ENCODE measurements at places on chromosomes 16 and 17.

GRCh38 chr16:26456074-26456473, 610.7 kb upstream of the C16orf82 start:
- DNase-seq, result no peak

DNA sequence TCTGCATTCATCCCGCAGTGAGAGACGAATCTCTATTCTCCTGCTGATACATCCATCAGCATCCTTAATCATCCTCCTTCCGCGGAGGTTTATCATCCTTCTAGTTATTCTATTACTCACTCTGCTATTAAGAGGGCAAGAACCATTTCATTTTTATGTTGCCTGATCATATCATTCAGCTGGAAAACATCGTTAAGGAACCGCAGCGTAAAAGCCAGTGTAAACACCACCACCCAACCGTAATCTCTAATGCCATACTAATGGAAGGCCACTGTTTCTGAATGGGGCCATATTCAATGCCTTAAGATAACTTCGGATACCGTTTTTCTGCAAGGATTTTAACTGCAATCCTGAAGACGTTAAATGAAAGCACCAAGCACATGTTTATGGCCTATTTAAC, 36.7 kb upstream of the ERCC4 start:
- no peak for DNase-seq

- DNase-seq, result no peak
These were observed 30.2 kb downstream of the AATF start for GRCh38 chr17:36978810-36979564.

DNA sequence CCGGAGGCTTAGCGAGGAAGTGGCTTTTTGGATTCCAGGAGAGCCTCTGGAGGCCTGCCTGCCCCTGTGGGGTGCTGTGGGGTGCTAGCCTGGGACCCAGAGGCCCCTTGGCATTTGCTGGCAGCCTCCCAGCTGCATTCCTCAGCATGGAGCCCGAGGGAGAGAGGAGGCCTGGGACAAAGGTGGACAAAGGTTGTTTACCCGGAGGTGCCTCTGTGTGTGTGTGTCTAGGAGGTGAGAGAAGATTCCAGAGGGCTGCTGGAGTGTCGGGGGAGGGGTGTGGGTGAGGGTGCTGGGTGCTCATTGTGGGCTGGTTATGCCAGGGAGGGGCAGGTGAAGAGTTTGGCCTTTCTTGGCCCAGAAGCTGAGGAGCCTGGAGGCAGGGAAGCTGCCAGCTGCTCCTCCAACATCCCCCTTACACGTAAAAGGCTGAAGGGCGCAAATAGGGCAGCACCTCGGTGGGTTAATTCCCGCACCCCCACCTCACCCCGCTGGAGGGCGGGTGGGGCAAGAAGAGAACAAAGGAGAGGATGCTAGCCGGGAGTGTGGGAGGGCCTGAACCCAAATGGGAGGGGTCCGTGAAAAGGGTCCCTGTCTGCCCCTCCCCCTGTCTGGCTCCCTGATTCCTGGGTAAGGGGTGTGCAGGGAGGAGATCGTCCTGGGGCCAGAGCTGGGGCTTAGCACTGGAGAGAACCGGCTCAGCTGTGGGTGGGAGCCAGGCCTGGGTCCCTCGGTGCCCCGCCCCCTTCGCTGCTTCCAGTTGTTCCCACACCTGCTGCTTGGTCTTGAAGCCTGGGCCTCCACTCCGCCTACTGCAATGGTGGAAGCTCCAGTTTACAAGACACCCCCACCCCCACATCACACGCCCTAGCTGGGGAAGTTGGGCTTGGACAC, 9.9 kb downstream of the HEXIM2 start:
- no peak for DNase-seq

- DNase-seq, result no peak
These were observed 17.0 kb upstream of the NTN1 start for GRCh38 chr17:9004132-9004960.

DNA sequence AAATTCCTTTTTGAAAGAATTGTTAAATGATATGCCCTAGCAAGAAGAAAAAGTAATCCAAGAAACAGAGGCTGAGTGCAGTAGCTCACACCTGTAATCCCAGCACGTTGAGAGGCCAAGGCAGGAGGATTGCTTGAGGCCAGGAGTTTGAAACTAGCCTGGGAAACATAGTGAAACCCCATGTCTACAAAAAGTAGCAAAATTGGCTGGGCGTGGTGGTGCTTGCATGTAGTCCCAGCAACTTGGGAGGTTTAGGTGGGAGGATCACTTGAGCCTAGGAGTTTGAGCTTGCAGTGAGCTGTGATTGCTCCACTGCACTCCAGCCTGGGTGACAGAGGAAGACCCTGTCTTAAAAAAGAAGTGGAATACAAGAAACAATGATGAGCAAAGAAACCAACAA, 56.1 kb downstream of the NT5M start:
- DNase-seq, result no peak

- DNase-seq, result no peak
These were observed 174.2 kb downstream of the CYLD start for GRCh38 chr16:50916040-50916439.

GRCh38 chr16:893360-893759, 77.4 kb downstream of the LMF1 start:
- no peak for DNase-seq

GRCh38 chr17:68034452-68034776, 1.1 kb upstream of the KPNA2 start:
- DNase-seq, result no peak

- no peak for DNase-seq
These were observed 14.8 kb upstream of the AURKB start for GRCh38 chr17:8224891-8225812.

GRCh38 chr16:83624429-83625120, 183.2 kb upstream of the HSBP1 start:
- no peak for DNase-seq

DNA sequence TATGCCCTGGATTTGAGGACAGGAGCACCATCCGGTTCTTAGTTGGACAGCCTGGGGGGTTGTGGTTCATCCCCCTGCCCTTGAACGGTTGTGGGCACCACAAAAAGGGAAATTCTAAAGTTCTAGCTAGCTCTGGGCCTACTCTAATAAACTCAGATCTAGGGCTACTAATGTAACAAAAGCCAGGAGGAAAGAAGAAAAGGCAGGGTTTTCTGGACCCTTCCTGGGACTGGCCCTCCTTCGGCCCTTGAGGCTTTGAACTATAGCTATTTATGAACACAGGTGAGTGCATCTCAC, 15.1 kb downstream of the ETV4 start:
- DNase-seq, result no peak

DNA sequence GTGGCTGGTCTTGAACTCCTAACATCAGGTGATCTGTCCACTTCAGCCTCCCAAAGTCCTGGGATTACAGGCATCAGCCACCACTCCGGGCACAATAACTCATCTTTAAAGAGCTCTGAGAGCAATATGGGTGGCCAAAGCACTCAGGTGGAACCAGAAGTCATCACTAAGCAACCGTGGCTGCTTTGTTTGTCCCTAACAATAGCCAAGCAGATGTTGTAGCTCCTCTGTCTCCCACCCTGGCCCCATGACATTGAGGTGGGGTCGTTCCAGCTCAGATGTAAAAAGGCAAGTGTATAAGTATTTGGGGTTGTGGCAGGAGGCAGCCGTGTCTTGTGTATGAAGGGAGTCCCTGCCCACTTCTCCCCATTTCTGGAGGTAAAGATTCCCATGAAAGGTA, 3.7 kb upstream of the SCIMP start:
- no peak for DNase-seq

GRCh38 chr17:60110586-60110985, 31.9 kb upstream of the HEATR6 start:
- no peak for DNase-seq

GRCh38 chr17:31916491-31917064, 15.1 kb upstream of the UTP6 start:
- no peak for DNase-seq

DNA sequence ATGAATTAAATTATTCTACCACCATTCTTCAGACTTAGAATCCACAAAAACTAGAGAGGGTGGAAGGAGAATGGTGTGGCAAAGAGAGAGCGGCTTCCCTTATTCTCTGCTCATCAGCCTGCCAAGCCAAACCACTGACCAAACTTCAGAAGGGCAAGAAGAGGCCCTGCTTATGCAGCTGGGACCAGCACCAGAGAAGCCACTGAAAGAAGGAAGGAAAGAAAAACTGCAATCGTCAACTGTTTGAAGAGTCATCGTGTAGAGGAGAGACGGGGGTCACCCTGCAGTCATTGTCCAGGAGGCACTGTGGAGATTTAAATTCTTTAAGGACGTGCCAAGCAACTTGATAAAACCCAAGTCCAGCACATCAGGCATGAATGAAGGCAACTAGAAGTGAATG, 15.6 kb downstream of the PMP22 start:
- DNase-seq, result no peak

DNA sequence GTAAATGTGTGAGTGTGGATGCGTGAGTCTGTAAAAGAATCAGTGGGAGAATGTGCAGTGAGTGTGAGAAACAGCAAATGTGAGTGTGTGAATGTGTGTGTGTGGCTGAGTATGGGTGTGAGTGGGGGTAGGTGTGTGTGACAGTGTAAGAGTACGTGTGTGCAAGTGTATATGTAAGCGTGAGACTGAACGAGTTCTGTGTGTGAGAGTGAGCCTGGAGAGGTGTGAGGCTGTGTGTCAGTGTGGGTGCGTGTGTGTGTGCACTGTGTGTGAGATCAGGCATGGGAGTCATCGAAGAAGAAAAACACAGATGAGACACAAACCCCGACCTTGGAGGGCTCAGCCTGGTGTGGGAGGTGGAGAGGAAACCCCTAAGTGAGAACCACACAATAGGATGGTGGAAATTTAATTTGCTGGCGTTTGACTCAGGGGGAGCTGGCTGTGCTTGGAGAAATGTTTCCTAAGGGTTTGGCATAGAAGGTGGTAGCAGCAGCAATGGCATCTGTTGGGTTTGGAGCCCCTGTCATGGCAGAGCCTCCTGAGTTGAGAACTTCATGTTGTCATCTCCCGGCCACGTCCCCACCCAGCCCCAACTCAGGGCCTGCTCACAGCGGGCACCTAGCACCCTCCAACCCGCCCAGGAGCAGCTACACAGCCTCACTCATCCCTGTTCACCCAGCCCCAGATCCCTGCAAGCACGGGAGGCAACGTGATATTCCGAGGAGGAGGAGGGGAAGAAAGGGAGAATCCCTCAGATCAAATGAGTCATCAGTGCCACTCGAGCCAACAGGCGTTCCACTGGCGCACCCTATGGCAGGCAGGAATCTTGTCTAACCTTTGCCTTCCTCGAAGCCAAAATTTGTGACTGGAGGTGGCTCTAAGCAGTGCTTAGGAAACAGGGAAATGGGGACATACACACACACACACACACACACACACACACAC, 14.3 kb upstream of the NUBP1 start:
- DNase-seq, result no peak

GRCh38 chr17:34504814-34505484, 74.4 kb upstream of the TMEM132E start:
- DNase-seq, result no peak

DNA sequence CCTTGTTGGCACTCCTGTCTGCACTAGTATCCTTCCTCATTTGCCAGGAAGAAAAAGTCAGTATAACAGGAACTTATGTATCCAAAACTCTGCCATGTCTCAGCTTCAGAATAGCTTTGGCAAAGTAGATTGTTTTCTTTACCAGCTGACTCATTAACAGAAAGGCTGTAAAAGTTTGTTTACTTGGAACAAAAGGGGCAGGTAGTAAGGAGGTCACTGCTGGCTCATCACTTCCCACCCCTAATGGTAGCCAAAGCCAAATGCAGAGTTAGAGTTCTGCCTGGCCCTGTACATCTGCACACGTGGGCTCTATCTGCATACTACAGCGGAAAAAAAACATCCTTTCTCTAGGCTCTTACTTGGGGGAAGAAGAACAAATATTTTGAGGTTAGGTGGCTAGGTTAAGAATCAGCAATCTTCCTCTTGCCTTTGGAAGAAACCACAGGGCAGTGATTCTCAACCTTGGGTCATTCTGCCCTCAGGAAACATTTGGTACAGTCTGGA, 90.9 kb upstream of the BCAR1 start:
- DNase-seq, result no peak

DNA sequence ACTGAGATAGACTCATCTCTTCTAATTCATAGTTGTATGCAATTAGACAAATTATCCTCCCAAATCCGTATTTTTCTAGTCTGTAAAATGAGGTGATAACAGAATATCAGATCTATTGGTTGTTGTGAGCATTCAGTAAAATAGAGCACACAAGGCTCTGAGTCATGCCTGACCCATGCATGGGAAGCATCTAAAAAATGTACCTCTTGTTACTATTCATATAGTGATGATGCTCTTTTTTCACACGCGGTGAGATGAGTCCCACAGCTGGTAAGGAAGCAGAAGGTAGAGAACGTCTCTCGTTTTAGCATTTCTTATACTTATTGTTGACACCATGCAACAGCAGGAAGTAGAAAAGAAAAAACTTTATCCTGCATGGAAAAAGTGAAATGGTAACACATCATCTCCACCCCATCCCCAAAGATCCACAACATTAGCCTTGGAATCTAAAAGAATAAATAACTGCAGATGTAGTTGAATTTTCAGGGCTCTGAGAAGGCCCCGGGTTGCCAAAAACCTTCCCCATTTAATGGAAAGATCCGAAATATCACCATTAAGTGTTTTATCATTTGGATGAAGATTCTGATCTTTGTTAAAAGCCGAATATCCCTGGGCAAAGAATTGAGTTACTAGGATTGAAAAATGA, 215.6 kb downstream of the TMEM114 start:
- DNase-seq, result no peak

All from T follicular helper cell (primary cell).